ENCODE measurements at places on chromosomes 6 and 20. TPM values are rescaled to one million over a fixed set of nuclear protein-coding genes. Genes with fewer than 3 reads are reported as not detected.

PRSS16 gene
- polyA plus RNA-seq, result 0.31 TPM

BHLHE23 gene
- polyA plus RNA-seq, result not detected

SLC35D3 gene
- polyA plus RNA-seq, result not detected

GRCh38 chr6:32317541-32317940, 54.2 kb downstream of the TSBP1 start:
- H3K36me3 ChIP-seq, result peaks cover 5% of the 10 kb centered on the region
- DNase-seq, result no peak
- no peaks in the 10 kb centered on the region for H3K4me1 ChIP-seq
- H3K27ac ChIP-seq, result no peak overlapping the region
- H3K27me3 ChIP-seq, result no peaks in the 10 kb centered on the region

BTN1A1 gene
- polyA plus RNA-seq, result not detected

GRCh38 chr6:38212579-38212978, 393.1 kb downstream of the ZFAND3 start:
- DNase-seq, result no peak
- no peak overlapping the region for H3K27ac ChIP-seq
- no peaks in the 10 kb centered on the region for H3K36me3 ChIP-seq
- no peak overlapping the region for H3K4me3 ChIP-seq
- no peaks in the 10 kb centered on the region for H3K27me3 ChIP-seq

DNA sequence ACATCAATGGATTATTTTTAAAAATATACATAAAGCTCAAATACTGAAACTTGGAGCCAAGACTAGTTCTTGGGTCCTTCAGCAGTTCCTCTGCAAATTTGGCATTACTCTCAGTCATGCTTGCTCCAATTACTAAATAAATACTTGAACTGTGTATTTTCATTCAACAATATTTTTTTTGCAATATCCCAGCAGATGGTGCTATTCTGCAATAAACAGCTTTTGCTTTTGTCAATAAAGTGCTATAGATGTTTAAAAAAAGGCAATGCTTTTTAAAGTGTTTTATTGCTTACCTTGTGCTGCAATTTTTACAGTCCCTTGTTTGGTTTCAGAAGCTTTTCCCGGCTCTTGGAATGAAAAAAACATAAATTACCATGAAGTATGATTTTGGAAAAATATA, 243.4 kb downstream of the TRDN start:
- H3K27ac ChIP-seq, result no peak overlapping the region
- DNase-seq, result no peak
- no peaks in the 10 kb centered on the region for H3K36me3 ChIP-seq
- no peaks in the 10 kb centered on the region for H3K4me1 ChIP-seq
- H3K4me3 ChIP-seq, result no peak overlapping the region
- no peaks in the 10 kb centered on the region for H3K27me3 ChIP-seq

- H3K4me3 ChIP-seq, result no peak overlapping the region
- no peaks in the 10 kb centered on the region for H3K36me3 ChIP-seq
- H3K27ac ChIP-seq, result no peak overlapping the region
- no peaks in the 10 kb centered on the region for H3K4me1 ChIP-seq
- no peak for DNase-seq
- no peaks in the 10 kb centered on the region for H3K27me3 ChIP-seq
Measured at GRCh38 chr6:25921525-25922203, 8.8 kb downstream of the SLC17A2 start.

- peak; percentile 80 for DNase-seq
- peak overlapping the region; percentile 67 for H3K4me3 ChIP-seq
- peak overlapping the region; percentile 96 for H3K27ac ChIP-seq
- no peaks in the 10 kb centered on the region for H3K36me3 ChIP-seq
Measured at GRCh38 chr20:31894980-31895675, 24.7 kb downstream of the TTLL9 start.

SNAP91 gene
- polyA plus RNA-seq, result not detected
